ENCODE measurements at places on chromosomes 6 and 20. TPM values are rescaled to one million over a fixed set of nuclear protein-coding genes. Genes with fewer than 3 reads are reported as not detected.
A peak's percentile ranks its signal among the peaks of the same experiment; 100 is the strongest.

GRCh38 chr6:17589406-17590096 lies 10.6 kb upstream of the FAM8A1 start:
- peak; percentile 76 for DNase-seq

GSTA2 gene
- not detected for total RNA-seq

SPTLC3 gene
- total RNA-seq: 1.4 TPM

DNA sequence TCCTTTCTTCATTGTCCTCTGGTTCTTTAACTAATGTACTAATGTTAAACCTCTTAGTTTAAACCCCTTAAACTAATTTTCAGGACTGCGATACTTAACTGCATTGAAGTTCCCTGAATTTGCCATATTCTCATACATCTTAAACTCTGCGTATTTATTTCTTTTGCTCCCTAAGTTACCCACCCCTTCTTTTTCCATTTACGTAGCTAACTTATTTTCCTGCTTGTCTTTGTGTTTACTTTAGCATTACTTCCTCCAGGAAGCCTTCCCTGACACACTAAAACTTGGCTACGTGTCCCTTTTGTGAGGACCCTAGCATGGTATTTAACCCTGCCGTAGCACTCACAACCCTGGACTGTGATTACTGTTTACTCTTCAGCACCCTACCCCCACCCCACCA lies 79.0 kb downstream of the UBR2 start:
- peak; percentile 34 for DNase-seq

- no peak for DNase-seq
Observed at GRCh38 chr6:108275976-108276375, 15.1 kb upstream of the SNX3 start.

CRISP3 gene
- not detected for total RNA-seq

DNA sequence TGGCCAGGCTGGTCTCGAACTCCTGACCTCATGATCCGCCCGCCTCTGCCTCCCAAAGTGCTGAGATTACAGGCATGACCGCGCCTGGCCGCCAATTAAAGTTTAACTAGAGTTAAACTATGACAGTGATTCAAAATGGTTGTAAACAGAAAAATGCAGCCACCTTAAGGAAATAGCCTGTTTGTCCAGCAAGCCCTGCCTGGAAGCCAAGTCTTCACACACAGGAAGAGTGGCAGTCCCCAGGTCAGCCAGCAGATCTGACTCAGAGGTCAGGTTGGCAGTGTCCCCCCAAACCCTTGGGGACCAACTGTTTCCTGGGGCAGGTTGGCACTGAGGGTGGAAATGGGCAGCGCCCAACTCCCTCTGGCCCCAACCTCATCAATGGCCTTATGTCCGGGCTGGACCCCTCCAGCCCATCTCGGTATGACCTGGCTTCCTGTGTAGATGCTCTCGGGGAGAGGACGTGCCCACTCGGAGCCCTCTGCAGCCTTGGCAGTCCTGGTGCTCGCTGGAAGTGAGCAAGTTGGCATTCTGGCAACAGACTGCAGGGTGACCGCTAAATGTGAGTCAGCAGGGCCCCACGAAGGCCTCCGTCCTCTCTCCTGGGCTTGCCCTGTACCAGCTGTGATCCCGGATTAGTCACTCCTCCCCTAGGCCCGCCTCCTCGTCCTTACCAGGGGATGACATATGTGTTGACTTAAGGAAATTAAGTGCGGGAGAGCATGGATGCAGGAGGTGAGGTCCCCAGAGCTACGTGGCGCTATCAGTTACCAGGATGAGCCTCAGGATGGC lies 9.7 kb upstream of the HSP90AB1 start:
- DNase-seq: peak; percentile 98

DNA sequence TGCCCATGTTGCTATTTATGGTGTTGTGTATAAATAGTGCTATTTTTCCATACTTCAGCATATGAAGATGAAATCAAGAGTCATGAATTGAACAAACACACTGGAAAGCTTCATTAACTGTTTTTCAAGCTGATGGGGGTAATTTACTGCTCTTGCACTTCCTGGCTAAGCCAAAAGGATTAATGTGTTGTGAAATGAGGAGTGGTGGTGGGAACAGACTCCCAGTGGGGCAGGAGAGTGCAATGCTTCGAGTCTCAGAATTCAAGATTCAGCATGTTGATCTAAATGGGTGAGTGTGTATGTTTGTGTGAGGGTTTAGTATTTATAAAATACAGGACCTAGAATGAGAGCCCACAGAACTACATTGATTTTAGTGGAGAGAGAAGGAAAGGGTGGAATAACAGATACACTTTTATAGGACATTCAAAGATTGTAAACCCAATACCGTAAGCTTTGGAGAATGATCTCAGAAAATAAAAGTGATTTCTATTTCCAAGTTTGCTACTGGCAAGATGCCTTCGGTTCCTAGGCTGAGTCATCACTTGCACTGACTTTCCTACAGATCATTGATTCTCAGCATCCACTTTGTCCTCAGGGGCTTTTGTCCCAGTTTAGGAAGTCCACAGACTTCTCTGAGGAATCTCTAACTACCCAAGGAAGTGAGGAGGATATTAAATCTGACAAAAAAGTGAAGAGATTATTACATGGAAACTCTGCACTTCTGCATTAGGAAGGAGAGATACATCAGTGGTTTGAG lies 303.6 kb downstream of the TRDN start:
- DNase-seq: no peak

DNA sequence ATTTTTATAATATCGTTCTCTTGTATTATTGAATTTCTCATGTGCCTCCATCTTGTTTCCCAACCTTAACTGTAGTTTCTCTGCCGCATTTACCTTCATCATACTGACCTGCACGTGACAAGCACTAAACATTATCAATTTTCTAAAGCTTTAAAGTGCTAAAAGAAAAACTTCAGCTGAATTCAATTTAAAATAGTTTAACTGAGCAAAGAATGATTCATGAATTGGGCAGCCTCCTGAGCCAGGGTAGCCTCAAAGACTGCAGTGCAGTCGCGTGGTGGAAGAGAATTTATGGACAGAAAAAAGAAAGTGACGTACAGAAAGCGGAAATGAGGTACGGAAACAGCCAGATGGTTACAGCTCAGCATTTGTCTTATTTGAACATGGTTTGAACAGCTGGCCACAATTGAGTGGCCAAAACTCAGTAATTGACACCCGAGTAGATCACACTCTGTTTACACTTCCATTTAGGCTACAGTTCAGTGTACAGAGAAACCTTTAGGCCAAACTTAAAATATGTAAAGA lies 4.2 kb upstream of the ZDHHC14 start:
- DNase-seq: no peak

GRCh38 chr20:13671916-13672378 lies 33.2 kb upstream of the TASP1 start:
- DNase-seq: peak; percentile 1

DNA sequence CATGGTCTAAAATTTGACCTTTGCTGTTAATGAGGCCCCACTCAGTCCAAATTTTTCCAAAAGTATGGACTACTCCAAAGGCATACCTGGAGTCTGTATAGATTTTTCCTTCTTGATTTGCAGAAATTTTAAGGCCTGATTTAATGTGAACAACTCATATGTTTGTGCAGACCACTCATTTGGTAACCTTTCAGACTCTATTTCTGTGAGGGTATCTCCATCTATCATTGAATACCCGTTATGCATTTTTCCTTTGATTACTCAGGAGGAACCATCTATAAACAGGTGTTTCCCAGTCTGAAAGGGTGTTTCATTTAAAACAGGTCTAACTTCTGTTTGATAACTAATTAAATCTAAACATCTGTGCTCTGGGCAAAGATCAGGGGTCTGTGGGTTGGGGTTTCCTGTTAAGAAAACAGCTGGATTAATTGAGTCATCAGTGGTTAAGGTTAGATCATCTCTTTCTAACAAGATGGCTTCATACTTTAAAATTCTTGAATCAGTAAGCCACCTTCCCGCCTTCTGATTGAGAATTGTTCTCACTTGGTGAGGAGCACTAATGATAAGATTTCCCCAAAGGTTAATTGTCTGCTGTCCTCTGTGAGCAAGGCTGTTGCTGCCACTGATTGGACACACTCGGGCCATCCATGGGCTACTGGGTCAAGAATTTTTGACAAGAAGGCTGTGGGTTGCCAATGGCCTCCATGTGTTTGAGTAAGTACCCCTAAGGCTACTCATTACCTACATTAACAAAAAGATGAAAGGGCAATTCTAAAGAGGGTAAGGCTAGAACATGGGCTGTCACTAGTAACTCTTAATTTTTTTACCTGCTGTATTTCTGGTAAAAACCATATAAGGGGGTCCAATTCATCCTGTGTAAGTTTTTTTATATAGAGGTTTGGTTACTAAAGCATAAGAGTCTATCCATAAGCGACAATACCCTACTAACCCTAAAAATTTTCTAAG lies 24.1 kb downstream of the HLA-B start:
- DNase-seq: no peak

CSNK2A1 gene
- total RNA-seq: 128 TPM

DNA sequence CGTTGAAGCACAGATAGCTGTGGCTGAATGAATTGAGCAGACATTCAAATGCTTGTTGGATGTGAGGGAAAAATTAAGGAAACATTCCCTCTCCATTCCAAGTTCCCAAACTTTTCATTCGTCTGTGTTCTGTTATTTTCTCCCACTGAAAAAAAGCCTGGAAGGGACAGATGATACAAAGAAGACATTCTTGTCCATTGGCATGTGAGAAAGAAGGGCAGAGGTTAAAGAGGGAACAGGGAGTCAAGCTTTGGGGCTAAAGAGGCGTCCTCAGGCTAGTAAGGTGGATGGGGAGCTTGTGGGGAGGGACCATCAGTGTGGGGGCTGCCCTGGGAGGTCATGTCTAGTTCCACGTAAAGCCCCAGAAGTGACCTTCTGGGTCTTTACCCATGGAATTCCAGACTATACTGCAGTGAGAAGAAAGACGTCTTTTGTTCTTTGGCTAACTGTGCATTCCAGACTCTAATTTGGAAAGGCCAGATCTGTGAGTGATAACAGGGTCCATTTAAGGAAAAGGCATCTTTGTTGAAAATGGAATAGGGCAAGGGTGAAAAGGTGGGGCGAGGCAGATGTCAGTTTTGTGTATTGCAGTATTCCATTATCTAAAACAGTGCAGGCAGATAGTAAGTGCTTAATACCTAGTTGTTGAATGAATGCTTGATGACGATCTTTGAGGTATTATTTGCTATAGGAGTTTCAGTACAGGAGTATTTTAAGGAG lies 117.5 kb downstream of the SOX4 start:
- DNase-seq: no peak

All from dermis blood vessel endothelial cell (primary cell).